H9 (cell line): ENCODE measurements at places on chromosomes 1 and 21.

DNA sequence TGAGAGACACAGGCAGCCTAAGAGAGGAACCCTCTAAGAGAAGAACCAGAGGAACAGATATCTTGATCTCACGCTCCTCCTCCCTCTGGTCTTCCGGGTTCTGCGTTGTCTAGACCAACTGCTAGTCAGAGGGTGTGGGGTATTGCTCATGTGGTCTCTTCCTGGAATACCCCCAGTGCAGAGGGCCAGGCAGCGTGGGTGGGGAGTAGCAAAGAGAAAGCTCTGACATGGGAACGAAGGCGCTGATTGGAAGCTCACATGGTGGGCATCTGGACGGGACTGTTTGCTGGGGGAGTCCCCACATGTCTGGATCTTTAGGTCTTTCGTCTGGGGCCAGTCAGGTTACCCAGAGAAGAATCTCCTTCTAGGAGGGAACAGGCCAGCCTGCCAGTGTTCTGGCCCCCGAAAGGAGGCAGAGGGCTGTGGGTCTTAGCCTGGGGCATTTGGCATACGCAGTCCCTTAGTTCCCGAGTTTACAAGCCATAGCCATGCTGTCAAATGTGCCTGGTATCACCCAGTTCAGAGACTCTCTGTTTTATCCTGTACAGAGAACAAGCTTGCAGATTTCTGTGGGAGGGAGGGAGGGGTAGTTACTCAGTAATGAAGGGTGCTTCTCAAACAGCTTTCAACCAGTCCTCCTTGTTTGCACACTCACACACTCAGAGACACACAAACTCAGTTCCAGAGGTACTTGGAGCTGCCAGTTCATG lies 18.3 kb upstream of the IL6R start:
- DNase-seq = no peak

DNA sequence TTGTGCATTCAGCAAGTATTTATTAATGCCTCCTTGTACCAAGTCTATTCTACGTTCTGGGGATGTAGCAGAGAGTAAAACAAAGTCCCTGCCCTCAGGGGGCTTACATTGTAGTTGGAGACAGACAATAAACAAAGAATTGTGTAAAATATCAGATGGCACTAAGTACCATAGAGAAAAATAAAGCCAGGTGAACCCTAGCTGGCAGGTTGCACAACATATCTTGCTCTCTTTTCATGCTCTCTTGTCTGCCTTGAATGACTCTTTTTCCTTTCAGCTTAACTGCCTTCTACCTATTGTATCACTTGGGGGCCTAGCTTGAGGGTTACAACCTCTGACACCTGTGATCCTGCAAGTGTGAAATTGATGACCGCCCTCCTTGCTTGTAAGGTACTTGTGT lies 20.7 kb upstream of the FASLG start:
- no peak for DNase-seq

GRCh38 chr1:55610203-55610602 lies 395.0 kb upstream of the USP24 start:
- DNase-seq = no peak

- no peak for DNase-seq
Measured at GRCh38 chr1:212459656-212460055, 26.9 kb downstream of the NENF start.

- DNase-seq = no peak
Measured at GRCh38 chr1:223152399-223152798, 9.4 kb upstream of the TLR5 start.

GRCh38 chr1:53503433-53504217 lies 44.4 kb downstream of the DMRTB1 start:
- no peak for DNase-seq

GRCh38 chr1:185864331-185864730 lies 130.1 kb downstream of the HMCN1 start:
- no peak for DNase-seq
